Sciatic nerve (tissue), 2 donors: ENCODE measurements at places on chromosomes 12 and 14. TPM values are rescaled to one million over a fixed set of nuclear protein-coding genes. Genes with fewer than 3 reads are reported as not detected.

SP1 gene
- 101 TPM for total RNA-seq

DNA sequence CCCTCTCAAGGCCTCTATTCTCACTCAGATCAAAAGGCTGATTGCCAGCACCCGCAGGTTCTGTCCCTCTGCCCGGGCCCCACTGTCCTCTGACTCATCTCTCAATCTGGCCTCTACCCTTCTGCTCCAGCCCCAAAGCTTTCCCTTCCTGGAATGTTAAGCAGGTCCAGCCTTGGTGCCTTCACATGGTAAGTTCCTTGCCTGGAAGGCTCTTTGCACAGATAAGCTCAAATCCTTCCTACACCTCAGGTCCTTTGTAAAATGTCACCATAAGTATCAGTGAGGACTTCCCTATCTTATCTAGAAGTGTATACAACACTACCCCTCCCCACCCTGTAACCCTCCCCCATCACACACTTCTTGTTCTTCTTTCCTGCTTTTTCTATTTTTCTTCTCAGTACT is 22.2 kb downstream of the LPCAT3 start:
- DNase-seq = no peak

SRRM4 gene
- 0.04 TPM for total RNA-seq

GRCh38 chr14:56555921-56556570 is 23.6 kb upstream of the TMEM260 start:
- DNase-seq = no peak

DNA sequence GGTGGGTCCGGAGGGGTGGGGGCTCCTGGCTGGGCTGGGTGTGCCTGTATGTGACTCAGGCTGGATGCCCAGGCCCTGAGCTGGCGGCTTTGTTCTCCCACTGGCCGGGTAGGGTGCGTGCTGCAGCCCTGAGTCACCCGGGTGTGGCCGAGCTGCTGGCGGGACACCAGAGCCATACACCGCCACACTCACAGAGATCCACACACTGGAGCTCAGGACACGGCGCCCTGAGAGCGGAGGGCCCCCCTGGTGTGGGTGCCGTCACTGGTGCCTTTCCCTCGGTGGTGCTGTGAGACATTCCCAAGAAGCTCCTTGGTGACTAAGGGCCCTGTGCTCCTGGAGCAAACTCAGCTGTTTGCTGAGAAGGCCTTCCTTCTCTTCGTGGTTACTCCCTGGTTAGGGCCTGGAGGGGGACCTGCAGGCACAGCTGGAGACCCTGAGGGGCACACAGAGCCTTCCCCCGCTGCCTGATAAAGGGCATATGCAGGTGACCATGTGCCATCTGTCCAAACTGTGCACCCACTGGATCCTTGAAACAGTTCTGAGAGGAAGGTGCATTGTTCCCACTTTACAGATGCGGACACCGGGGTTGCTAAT is 44.3 kb downstream of the KRT80 start:
- DNase-seq = peak; percentile 87

- DNase-seq = no peak
Observed at GRCh38 chr12:90029317-90029716, 320.7 kb upstream of the ATP2B1 start.

DNA sequence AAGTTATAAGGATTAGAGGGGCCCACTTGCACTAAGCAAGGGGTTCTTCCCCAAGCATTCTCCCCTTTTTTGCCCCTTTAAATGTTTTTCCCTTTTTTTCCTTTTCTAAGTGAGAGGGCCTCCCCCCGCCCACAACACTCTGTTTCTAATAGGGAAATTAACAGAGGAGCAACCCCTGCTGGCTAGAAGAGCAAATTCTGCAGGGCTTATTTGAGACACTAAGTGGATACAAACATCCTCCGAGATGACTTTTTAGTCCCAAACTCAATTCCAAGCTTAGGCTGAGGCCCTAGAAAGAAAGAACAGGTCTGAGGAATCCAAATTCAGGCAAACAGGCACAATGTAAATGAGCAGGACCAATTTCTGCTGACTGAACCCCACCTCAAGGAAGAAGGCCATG is 138.9 kb downstream of the GPR65 start:
- DNase-seq = no peak

PLEKHD1 gene
- not detected for total RNA-seq

NRL gene
- 2.9 TPM for total RNA-seq

GRCh38 chr14:105850853-105851581 is 324.6 kb downstream of the TMEM121 start:
- peak; percentile 32 for DNase-seq

- no peak for DNase-seq
Observed at GRCh38 chr12:106122004-106122403, 16.8 kb downstream of the NUAK1 start.

DNA sequence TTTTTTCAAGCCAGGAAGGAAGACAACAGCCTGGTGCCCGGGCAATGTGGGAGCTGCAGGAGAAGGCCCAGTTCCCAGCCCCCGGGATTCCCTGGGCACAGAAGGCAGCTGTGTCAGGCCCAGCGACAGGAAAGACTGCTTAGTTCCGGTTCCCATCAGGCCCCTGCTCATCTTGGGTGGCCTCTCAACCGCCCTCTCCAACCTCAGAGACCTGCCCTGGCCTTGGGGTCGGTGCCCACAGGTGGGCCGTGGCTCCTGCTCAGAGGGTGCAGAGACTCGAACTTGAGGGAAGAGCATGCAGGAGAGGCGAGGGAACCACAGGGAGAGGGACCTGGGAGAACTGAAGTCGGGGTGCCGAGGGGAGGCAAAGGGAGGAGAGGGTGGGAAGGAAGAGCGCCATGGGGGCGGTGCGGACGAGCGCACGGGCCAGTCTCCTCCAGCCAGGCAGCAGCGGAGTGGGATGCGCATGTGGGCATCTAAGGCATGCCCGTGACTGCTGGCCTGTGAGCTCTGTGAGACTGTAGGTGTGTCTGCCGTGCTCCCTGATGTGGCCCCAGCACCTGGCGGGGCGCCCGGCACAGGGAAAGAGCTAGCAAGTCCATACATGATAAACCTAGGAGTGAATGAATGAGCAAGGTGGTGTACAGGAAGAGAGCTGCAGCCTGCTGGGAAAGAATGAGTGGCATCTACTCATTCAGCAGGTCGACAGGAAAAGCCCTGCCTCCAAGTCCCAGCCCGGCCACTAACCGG is 42.7 kb downstream of the SSH1 start:
- DNase-seq = no peak

DNA sequence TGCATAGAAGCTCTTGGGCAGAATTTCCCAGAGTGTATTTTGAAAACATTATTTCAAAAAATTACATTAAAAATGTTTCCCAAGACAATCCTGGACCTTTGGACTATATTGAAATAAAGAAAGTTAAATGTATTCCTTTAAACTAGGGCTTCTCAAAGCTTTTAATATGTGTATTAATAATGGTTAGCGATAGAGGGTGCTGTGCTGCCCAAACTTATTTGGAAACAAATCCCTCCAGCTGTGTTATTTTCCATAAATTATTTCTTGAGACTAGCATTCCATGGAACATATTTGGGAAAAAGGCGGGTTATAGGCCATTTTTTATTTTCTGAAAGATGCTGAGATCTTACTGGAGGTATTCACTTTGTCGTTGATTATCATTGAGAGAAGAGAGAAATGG is 397.8 kb upstream of the MIS18BP1 start:
- no peak for DNase-seq

- no peak for DNase-seq
Observed at GRCh38 chr12:109346920-109347319, 780 bp upstream of the MYO1H start.

- DNase-seq = no peak
Observed at GRCh38 chr12:50922820-50923219, 29.5 kb upstream of the HIGD1C start.

DNA sequence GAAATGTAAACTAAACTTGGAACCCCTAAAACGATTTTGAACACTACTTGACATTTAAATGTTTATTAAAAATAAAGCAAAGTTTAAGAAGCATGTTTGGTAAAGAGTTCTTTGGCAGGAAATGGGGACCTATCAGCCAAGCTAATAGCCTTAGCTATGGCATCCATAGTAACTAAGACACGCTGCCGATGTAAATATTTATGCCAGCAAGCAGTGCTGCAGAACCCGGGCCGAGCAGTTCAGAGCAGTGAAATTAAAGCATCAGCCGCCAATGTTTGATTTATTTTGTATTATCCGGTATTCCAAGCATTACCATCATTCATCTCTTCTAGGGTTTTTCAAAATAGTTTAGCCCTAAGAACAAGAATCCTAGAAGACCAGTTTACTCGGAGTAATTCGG is 61.6 kb downstream of the PPP2R5C start:
- no peak for DNase-seq

GRCh38 chr14:62062645-62063044 is 300.4 kb downstream of the SNAPC1 start:
- no peak for DNase-seq

GRCh38 chr14:77822307-77822706 is 22.4 kb downstream of the ADCK1 start:
- DNase-seq = no peak

SLCO1B3 gene
- total RNA-seq = 4.2 TPM

SDR9C7 gene
- total RNA-seq = 0.18 TPM

DNA sequence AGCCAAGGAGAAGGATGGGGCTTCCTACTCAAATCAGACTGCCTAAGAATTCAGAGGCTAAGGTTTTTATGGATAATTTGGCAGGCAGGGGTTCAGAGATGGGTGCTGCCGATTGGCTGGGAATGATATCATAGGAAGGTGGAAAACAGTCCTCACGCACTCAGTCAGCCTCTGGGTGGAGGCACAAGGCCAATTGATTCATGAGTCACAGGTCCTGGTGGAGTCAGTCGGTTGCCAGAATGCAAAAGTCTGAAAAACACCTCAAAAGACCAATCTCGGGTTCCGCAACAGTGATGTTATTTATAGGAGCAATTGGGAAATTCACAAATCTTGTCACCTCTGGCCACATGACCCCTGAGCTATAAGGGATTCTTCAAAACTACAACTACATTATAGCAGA is 105.5 kb downstream of the GXYLT1 start:
- DNase-seq = no peak

PLEKHG7 gene
- 5.3 TPM for total RNA-seq

CCDC60 gene
- total RNA-seq = not detected

C1RL gene
- total RNA-seq = 117 TPM

DNA sequence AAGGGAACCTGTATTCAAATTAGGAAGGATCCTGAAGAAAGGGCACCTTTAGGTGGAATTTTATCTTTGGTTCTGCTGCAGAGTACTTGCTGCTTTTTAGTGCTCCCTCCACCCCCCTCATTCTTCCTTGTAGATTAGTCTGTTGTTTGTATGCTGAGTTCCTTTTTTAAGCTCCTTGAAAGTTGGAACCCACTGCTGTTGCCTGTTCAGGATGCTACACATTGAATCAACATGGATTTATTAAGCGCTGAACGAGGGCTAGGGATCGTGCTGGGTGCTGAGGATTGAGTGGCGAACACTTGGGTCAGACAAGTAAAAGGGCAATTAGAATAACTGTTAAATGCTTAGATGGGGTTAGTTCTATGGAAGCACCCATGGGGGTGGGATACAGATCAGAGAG is 884 bp upstream of the AMN1 start:
- no peak for DNase-seq

PMCH gene
- not detected for total RNA-seq

PPM1H gene
- 12.3 TPM for total RNA-seq
